ENCODE measurements at places on chromosomes 2 and 18.

GRCh38 chr2:208036357-208036756 lies 11.0 kb upstream of the PLEKHM3 start:
- DNase-seq = no peak

GRCh38 chr2:237352279-237352845 lies 61.6 kb downstream of the COL6A3 start:
- no peak for DNase-seq

DNA sequence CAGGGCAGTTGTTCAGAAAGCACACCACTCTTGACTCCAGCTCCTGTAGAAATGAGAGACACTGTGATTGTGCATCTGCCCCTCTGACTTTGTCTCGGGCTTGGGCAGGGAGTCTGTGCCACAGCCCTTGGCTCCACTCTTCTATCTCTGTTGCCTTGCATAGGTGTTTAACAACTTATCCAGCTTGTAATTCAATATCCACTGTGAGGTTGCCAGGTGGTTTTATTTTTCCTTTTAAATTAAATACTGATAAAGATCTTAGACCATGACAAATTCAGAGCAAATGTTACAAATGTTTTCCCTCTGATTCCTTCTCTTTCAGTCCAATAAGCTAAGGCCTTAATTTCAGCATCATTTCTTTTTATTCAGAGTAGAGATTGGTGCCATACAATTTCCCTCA lies 421.7 kb downstream of the STK39 start:
- DNase-seq = no peak

GRCh38 chr2:60523963-60524362 lies 29.5 kb downstream of the BCL11A start:
- no peak for DNase-seq

DNA sequence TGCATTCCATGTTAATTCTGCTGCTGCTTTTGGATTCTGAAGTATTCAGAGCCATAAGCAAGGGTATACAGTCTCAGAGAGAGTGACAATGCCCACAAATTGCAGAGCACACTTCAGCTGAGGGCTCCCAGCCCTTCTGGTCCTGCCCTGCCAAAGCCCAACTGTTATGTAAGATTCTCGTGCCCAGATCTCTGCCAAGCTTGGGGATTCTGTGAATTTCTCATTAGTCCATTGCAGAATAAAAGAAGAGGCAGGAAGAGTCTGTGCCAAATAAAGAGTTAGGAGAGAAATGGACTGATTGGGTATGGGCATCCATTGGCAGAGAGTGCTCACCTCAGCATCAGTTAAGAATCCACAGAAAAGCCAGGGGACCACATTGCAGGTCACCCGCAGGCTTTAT lies 112.0 kb upstream of the PNPT1 start:
- DNase-seq = no peak

- no peak for DNase-seq
Observed at GRCh38 chr18:26536664-26537063, 11.7 kb downstream of the KCTD1 start.

GRCh38 chr2:188443207-188443606 lies 151.5 kb downstream of the GULP1 start:
- no peak for DNase-seq

Measured in stimulated activated CD4-positive, alpha-beta T cell treated with anti-CD3 and anti-CD28 coated beads, TNF-alpha, amount 100 ng/mL, for 48 hours (primary cell).